ENCODE measurements at places on chromosomes 5 and 9.
A peak's percentile ranks its signal among the peaks of the same experiment; 100 is the strongest.

DNA sequence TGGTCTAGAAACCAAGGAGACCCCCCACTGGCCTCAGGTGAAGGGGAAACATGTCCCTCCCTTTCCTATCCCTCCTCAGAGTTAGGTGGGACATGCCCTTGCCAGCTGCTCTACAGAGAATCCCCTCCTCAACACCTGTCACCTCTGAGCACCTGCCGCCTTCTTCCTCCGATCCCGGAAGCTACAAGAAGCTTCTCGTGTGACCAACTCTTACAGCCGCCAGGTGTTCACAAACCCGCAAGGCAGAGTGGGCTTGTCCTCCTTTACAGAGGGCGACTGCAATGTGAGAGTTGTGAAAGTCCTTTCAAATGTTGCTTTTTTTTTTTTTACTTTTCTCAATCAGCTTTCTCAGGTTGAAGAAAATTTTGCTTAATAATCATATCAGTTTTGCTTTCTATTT, 3.7 kb upstream of the ICE1 start:
- no peak for DNase-seq

DNA sequence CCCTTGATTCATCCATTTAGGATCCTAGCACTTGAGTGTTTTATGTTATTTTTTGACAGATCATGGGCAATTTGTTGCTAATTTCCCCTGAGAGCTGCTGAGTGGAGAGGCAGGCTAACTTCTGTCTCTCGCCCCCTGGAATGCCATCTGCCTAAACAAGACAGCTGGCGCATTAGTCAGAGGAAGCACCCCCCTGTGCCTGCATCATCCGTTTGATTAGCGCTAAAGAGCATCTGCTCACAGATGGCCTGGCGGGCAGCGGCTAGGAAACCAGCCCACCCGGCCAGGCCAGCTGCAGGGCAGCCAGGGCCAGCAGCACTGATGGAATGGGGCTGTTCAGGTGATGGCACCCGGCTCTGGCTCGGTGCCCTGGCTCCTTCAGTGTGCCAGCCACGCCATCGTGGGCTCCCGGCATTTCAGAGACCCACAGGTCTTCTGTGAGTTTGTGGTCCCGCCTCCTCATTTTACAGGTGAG, 22.9 kb upstream of the ASS1 start:
- DNase-seq = no peak

GRCh38 chr5:169029661-169030274, 271.2 kb downstream of the SLIT3 start:
- DNase-seq = no peak

GRCh38 chr9:133205996-133206931, 2.8 kb downstream of the OBP2B start:
- no peak for DNase-seq

DNA sequence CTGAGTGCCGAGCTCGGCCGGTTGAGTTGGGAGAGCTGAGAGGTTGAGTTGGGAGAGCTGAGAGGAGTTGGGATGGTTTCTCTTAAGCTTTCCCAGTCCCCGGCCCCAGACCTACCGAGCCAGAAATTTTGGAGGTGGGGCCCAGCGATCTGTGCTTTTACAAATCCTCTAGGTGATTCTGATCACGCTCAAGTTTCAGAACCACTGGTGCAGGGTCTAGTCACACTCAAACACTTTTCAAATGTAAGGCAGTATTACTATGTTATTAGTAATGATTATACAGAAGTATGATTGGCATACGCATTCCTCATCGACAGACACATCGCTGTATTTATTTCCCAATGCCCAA, 256 bp upstream of the CLINT1 start:
- DNase-seq = no peak

GRCh38 chr9:133881671-133882381, 110.3 kb downstream of the VAV2 start:
- DNase-seq = no peak

- no peak for DNase-seq
Observed at GRCh38 chr9:135492886-135493669, 7.4 kb upstream of the MRPS2 start.

GRCh38 chr5:168424594-168425323, 61.5 kb upstream of the RARS1 start:
- no peak for DNase-seq

DNA sequence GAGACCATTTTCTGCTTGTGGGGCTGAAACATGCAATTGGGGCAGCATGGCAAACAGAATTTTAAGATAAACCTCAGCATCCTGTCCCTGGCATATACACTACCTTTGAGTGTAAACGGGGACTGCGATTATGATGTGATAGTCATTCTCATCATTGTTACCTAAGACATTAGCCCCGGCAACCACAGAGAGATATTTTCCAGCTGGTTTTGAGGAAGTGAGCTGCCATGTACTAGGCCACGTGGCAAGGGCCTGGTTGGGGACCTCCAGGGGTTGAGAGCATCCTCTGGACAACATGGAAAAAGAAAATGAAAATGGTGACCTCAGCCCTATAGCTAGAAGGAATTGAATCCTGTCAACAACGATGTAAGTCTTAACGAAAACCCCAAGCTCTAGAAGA, 623.6 kb upstream of the CDH18 start:
- no peak for DNase-seq

DNA sequence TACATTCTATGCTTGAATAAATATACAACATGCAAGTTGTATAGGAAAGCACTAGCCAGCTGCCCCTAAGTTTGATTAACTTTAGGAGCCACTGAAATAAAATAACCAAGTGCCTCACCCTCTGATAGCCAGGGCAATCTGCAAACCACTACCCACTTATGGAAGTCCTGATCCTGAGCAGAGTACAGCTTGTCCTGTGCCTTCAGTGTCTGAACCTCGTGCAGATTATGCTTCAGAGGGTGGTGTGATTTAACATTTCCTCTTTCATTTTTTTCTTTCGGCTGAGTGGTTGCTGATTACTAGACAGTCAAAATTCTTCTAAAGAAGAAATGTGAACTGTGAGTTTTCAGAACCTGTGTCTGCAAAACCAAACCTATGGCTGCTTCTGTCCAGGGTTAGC, 327.7 kb downstream of the PIK3R1 start:
- DNase-seq = no peak

DNA sequence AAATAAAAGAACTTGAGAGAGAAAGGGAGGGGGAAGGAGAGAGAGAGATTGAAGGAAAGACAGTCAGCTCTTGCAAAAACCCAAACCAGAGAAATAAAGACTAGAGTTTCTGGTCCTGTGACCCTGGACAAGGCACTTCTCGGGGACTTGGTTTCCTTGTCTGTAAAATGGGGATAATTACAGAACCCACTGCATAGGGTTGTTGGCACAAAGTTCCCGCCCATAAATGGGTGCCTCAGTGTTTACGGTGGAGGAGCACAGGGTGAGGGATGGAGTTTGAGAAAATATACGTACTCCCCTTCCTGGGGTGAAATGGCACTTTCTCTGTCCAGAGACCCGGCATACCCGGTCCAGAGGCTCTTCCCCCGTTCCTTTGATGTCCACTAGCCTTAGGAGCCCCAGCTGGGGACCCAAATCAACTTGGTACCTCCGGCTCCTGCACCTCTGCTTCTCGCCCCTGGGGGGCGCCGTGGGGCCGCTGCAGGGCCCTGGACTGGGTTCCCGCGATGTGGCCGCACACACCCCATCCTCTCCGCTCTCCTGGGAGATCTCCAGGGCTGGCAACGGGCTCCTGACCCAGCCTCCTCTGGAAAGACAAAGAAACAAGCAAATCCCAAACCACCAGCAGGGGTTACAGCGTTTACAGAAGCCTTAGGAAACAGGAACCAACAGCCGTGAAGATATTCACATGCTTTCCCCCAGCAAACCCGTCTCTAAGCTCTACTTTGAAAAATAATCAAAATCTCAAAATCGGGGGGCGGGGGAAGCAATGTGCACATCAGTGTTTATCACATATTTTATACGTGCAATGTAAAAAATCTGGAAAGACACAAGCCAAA, 26.3 kb downstream of the PTGES start:
- peak; percentile 55 for DNase-seq

GRCh38 chr5:16774806-16775205, 158.0 kb upstream of the RETREG1 start:
- DNase-seq = no peak

DNA sequence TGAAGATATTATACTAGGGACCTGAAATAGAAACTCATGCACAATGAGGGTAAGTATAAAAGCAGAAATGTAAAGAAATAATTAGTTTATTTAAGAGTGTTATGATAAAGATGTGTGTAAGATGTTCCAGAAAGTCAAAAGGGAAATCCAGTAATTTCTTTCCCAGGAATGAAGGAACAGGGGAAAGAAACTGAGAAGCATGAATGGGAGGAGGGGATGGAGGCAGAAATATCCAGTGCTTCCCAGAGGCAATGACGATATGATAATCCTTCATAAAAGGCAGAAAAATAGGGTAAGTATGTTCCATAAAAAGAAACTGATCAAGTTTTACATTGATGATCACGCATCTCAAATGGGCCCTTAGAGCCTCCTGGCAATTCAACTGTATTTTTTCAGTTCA, 120.7 kb upstream of the LPAR1 start:
- DNase-seq = no peak

- no peak for DNase-seq
Observed at GRCh38 chr5:151030056-151030336, 9.6 kb downstream of the GPX3 start.

- DNase-seq = no peak
Observed at GRCh38 chr5:72572236-72572765, 65.1 kb upstream of the ZNF366 start.

- DNase-seq = no peak
Observed at GRCh38 chr9:93684161-93684765, 107.9 kb downstream of the PHF2 start.

DNA sequence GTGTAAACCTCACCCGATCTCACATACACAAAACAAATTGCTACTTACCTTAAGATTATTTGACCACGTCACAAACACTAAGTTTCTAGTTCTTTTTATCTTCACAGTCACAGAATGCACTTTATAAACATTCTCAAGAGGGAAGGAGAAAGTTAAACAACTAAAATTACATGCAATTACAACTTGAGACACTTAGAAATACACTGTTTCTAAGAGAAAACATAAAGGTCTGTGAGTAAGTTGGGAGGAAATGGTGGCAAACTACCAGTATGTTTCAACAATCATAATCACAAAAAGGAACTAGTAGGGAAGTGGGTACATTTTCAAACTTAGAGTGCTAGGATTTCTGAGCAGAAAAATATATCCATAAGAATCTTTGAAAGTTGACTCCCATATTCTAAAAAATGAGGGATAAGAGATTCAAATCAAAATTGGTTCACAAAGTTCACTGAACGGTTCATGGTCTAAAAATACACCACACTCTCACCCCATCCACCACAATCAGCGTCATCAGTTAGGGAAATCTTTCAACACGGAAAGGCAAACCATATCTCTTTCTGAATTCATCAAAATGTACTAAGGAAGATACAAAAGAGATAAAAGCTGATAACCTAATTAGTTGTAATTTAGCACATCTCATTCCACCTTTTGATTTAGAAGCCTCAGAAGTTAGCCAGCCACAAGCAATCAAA, 182.6 kb downstream of the BNC2 start:
- no peak for DNase-seq

- DNase-seq = no peak
Observed at GRCh38 chr5:98372351-98372750, 401.1 kb upstream of the RGMB start.

DNA sequence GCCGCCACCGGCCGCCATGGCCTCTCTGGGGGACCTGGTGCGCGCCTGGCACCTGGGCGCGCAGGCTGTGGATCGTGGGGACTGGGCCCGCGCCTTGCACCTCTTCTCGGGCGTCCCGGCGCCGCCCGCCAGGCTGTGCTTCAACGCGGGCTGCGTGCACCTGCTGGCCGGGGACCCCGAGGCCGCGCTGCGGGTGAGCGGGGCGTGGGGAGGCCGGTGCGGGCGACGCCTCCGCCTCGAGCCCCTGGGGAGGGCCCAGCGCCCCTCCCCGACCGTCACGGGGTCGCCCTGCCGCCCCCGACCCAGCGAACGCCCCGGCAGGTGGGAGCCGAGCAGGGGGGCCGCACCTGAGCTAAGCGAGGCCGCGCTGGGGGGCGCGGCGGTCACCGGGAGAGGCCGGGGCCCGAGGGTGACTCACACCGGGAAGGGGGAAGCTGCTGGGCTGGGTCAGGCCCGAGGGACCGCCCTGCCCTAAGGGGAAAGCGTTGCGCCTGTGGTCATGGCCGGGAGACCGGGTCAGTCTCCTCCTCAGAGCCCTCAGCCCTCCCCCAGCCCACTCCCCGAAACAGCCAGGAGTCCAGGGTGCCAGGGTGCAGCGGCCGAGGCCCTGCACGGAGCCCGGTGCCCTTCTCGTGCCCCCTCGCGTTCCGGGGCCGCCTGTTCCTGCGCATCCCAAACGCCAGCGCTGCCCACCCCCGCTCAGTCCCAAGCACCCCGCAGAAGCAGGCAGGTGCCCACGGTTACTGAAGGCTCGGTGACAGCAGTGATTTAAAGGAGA, 510 bp downstream of the NOXA1 start:
- DNase-seq = no peak

DNA sequence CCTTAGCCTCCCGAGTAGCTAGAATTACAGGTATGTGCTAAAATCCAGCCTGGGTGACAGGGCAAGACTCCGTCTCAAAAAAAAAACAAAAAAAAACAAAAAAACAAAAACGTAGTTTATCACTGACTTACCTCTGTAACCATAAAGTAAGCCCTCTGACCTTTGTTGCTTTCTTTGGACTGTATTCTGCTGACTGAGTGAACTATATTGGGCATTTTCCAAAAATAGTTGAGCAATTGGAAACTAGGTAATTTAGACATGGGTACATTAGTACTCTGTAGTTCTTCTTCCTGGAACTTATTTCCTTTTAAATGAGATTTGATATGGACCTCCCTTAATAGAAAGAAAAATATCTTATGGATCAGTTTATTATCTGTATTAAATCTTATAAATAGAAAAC, 66.6 kb downstream of the ANKHD1 start:
- no peak for DNase-seq

DNA sequence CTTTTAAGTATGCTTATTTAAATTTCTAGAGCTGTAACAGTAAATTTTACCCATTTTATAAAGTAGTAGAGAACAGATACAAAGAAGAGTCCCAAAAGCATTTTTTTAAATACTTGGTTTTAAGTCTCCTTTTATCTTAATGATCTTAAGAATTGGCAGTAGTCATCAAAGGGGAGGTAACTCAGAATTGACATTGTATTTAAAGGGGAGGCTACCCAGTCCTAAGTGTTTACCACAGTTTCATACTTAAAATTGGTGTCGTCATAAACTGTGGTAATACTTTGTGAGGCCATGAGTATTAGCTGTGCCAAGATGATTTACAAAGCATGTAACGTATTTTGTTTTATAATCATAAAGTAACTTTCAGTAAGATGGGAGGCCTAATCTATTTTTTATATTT, 14.8 kb downstream of the SLC25A46 start:
- DNase-seq = no peak

DNA sequence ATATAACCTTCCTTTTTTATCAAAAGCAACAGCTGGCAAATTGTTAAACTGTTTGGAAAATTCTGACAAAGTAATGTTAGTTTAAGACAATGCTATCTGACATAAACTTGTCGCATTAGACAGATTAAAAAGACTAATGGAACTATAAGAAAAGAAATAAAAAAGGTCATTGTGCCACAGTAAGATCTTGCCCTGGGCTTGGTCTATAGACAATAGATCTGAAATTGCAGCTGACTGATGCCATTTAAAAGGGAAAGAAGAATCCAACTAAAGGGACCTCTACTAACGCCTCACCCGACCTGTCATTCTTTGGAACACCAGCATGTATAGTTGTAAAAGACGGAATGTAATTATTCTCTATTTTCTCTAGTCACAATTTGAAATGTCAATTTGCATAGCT, 644.4 kb upstream of the GRAMD2B start:
- DNase-seq = no peak
